Right lobe of liver (tissue), 6 donors: ENCODE measurements at places on chromosomes 5 and 9. TPM values are rescaled to one million over a fixed set of nuclear protein-coding genes. Genes with fewer than 3 reads are reported as not detected.

DNA sequence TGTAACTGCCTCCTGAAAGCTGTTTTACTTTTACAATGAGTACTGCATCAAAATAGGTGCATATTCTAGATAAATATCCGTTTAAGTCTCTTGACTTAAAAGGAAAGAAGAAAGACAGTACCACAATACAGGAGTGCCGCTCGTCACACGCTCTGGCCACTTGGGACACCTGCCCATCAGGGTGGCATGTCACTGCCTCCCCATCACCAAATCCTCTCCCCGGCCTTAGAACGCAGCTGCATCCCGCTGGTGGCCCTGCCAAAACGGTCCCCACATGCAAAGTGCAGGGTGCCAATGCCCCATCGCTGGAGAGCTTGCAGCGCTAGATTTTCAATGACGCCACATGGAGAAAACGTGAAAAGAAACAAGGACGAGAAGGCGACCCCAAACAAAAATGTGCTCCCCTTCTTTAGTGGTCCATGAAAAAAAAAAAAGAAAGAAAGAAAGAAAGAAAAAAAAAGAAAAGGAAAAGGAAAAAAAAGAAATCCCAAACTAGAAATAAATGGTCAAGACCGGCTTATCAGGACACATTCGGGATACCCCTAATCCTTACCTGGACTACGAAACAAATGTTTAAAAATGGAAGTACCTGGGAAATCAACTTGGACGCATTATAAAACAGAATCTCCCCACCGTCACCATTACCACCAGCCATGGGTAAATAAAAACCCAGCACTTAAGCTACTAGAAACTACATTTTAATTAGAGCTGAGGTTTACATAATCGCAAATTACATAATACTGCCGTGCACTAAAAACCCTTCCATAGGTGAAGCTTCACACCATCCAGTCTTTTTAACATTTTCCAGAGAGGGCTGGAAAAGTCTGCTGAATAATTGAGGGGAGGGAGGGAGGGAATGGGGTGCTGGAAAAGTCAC, 1.0 kb downstream of the ANKH start:
- H3K27me3 ChIP-seq: no peaks in the 10 kb centered on the region
- H3K36me3 ChIP-seq: no peaks in the 10 kb centered on the region
- peak; percentile 67 for DNase-seq
- peak overlapping the region; percentile 69 for H3K4me3 ChIP-seq

Gene SH3GL2
- 0.07 TPM for total RNA-seq

Gene FBP1
- 180 TPM for total RNA-seq

- H3K4me3 ChIP-seq: no peak overlapping the region
- H3K27ac ChIP-seq: no peak overlapping the region
- no peaks in the 10 kb centered on the region for H3K27me3 ChIP-seq
- no peak for DNase-seq
Observed at GRCh38 chr5:32754284-32754683, 43.2 kb downstream of the NPR3 start.

Gene DCANP1
- not detected for total RNA-seq

- H3K27ac ChIP-seq: no peak overlapping the region
- no peaks in the 10 kb centered on the region for H3K27me3 ChIP-seq
- no peak for DNase-seq
- H3K4me1 ChIP-seq: no peaks in the 10 kb centered on the region
- H3K4me3 ChIP-seq: no peak overlapping the region
Observed at GRCh38 chr5:167049043-167049663, 1242.3 kb upstream of the WWC1 start.

- DNase-seq: no peak
- no peak overlapping the region for H3K27ac ChIP-seq
- H3K27me3 ChIP-seq: no peaks in the 10 kb centered on the region
- H3K4me1 ChIP-seq: no peaks in the 10 kb centered on the region
- no peaks in the 10 kb centered on the region for H3K36me3 ChIP-seq
Observed at GRCh38 chr5:102596951-102597350, 98.2 kb upstream of the SLCO6A1 start.

GRCh38 chr9:110825950-110826349, 157.4 kb downstream of the MUSK start:
- H3K27ac ChIP-seq: no peak overlapping the region
- no peaks in the 10 kb centered on the region for H3K4me1 ChIP-seq
- no peak overlapping the region for H3K4me3 ChIP-seq
- no peak for DNase-seq
- no peaks in the 10 kb centered on the region for H3K27me3 ChIP-seq

Gene AIF1L
- 0.59 TPM for total RNA-seq

- H3K4me3 ChIP-seq: no peak overlapping the region
- no peaks in the 10 kb centered on the region for H3K27me3 ChIP-seq
Observed at GRCh38 chr5:111572561-111572960, 60.2 kb upstream of the STARD4 start.

DNA sequence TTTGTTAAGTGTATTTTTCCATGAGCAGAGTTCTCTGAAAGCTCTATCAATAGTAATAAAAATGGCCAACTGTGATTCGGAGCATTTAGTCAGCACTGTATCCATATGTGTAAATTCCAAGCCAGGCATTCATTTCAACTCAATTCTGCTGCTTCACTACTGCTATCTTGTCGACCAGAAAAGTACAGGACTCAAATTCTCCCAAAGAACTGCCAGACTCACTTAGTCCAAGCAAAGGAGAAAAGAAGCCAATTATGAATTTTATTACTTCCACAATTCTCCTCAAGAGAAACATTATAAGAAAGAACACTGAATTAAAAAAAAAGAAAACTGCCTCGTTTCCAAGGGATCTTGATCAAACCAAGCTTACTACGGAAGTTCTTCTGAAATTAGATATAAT, 906.3 kb upstream of the DMAC1 start:
- no peaks in the 10 kb centered on the region for H3K36me3 ChIP-seq
- no peak overlapping the region for H3K27ac ChIP-seq
- no peaks in the 10 kb centered on the region for H3K27me3 ChIP-seq
- no peak for DNase-seq
- H3K4me1 ChIP-seq: no peaks in the 10 kb centered on the region

Gene ST6GALNAC6
- 40.3 TPM for total RNA-seq

GRCh38 chr9:69696802-69697201, 24.6 kb upstream of the APBA1 start:
- no peak for DNase-seq
- no peaks in the 10 kb centered on the region for H3K27me3 ChIP-seq
- H3K27ac ChIP-seq: no peak overlapping the region
- no peaks in the 10 kb centered on the region for H3K36me3 ChIP-seq
- no peak overlapping the region for H3K4me3 ChIP-seq

GRCh38 chr5:131899686-131900085, 45.8 kb downstream of the MEIKIN start:
- H3K4me3 ChIP-seq: no peak overlapping the region
- no peak for DNase-seq
- no peaks in the 10 kb centered on the region for H3K27me3 ChIP-seq
- no peaks in the 10 kb centered on the region for H3K4me1 ChIP-seq
- H3K27ac ChIP-seq: no peak overlapping the region

Gene NIPBL
- total RNA-seq: 16.0 TPM

GRCh38 chr5:95927927-95928723, 33.5 kb downstream of the ELL2 start:
- no peaks in the 10 kb centered on the region for H3K27me3 ChIP-seq
- no peak overlapping the region for H3K4me3 ChIP-seq
- H3K27ac ChIP-seq: no peak overlapping the region
- no peaks in the 10 kb centered on the region for H3K36me3 ChIP-seq
- no peak for DNase-seq
- H3K4me1 ChIP-seq: no peaks in the 10 kb centered on the region

DNA sequence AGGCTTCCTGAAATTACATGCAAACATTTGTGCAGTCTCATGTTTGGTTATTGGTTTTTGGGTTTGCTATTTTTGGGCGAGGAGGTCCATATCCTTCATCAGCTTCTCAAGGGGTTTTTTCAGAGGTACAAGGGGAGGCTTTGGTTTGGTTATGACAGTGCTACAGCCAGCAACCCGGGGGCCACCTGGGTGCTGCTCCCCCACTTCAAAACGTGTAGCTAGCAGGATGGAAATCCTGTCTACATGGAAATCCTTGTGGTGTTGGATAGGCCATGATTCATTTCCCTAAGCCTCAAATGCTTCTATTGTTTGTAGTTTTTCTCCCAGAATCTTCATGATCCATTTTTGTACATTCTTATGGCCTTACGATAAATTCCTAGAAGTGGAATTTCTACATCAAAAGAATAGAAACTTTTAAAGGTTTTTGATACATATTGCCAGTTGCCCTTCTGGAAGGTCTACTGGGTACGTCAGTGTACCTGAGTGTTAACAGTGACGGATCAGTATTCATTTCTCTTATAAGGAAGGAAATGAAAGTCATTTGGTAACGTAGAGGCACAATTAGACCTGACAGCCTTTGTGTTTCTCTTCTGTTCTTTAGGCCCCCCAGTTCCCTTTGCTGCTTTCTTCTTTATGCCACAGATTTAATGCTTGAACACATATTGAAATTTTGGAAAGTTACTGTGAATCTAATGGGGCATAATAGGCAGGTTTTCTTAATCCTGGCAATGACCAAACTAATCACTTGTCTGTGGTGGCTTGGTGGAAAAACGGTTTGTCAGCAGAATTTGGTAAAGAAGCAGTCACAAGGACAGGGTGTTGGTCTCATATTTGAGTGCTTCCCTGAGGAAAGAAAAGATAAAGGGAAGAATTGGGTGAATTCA, 69.7 kb upstream of the ABL1 start:
- no peak overlapping the region for H3K27ac ChIP-seq
- no peak overlapping the region for H3K4me3 ChIP-seq
- no peaks in the 10 kb centered on the region for H3K36me3 ChIP-seq
- no peaks in the 10 kb centered on the region for H3K27me3 ChIP-seq

Gene TSSK1B
- not detected for total RNA-seq

DNA sequence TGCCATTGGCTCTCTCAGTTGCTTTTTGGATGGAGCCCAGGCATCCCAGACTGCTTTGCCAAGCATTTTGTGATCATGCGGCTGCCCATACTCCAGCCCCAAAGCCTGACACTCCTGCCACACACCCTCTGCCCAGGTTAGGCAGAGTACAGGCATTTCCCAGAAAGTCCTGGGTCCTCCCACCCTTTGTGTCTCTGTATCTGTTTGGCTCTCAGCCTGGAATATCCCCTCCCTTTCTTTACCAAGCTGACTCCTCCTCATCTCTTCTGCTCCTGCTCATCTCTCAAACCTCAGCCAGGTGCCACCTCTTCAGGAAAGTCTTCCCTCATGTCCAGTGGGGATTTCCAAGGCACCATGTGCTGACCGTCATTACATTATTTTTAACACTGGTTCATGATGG, 14.3 kb upstream of the SH3RF2 start:
- no peak overlapping the region for H3K4me3 ChIP-seq
- no peaks in the 10 kb centered on the region for H3K36me3 ChIP-seq
- no peaks in the 10 kb centered on the region for H3K4me1 ChIP-seq
- DNase-seq: no peak
- no peak overlapping the region for H3K27ac ChIP-seq

DNA sequence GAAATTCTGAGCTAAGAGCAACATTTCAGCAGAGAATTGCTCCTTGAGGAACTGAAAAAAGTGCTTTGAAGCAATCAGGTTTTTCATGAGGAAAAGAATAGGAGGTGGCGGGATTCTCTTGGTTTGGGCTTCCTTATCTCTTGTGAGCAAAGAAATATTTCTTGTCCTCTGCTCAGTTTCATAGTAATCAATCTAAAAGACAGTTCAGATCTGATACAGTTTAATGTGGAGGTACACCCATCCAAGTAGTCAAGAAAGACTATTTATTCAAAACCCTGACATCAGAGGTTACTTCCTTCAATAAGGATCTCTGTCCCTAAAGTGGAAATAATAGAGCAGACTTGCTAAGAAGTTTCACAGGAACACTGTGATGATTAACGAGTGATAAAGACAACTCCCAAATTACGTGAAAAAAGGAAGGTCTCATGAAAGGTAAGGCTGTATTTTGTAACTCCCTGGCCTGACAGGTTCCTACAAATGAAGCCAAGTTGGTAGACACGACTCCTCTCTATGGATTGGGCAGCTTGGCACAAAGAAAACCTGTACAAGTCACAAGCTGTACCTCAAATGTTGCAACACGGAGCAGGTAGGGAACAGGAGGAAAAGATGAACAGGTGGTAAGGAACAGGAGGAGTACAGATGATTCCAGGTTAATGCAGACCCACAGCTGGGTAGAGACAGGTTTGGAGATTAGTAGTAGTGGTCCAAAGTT, 94.1 kb downstream of the SUSD1 start:
- H3K27ac ChIP-seq: no peak overlapping the region
- H3K4me1 ChIP-seq: no peaks in the 10 kb centered on the region
- no peak for DNase-seq
- no peaks in the 10 kb centered on the region for H3K36me3 ChIP-seq
- no peaks in the 10 kb centered on the region for H3K27me3 ChIP-seq

GRCh38 chr5:40606077-40606765, 73.5 kb upstream of the PTGER4 start:
- DNase-seq: no peak
- H3K36me3 ChIP-seq: no peaks in the 10 kb centered on the region
- no peaks in the 10 kb centered on the region for H3K27me3 ChIP-seq
- H3K27ac ChIP-seq: no peak overlapping the region
- H3K4me3 ChIP-seq: no peak overlapping the region

- no peaks in the 10 kb centered on the region for H3K27me3 ChIP-seq
- H3K4me1 ChIP-seq: no peaks in the 10 kb centered on the region
Observed at GRCh38 chr5:147361441-147362175, 126.8 kb downstream of the STK32A start.

Gene DDX4
- total RNA-seq: not detected
